GM12891 (cell line): ENCODE measurements at places on chromosomes 11 and 22.

- no peak for DNase-seq
These were observed 77.4 kb upstream of the CSNK2A3 start for GRCh38 chr11:11430431-11430830.

DNA sequence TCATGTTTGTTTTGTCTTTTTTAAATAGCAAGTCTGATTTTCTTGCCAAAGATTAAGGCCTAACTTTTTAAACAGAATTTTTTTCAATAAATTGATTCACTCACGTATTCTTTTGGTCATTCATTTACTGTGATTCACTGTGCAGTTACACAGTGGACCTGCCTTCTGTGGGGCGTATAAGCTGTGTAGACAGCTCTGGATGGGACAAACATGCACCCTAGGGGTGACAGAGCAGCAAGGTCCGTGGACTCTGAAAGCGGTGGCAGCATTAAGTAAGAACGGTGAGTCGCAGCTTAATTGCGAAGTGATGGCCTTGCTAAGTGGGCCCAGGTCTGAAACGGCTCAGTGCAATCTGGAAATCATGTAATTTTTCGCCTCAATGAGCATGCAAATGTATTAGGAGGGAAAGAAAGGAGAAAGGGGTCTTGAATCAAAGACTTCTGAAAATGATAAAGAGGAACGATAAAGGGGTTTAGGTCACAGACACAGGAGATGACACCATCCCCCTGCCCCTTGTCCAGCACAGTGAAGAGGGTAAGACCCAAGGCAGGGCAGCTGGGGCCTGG lies 113.1 kb downstream of the SPATA19 start:
- DNase-seq, result no peak

GRCh38 chr11:117414724-117415123 lies 87.1 kb downstream of the CEP164 start:
- no peak for DNase-seq

- no peak for DNase-seq
These were observed 48.8 kb downstream of the CLTCL1 start for GRCh38 chr22:19242699-19243098.

- DNase-seq, result no peak
These were observed 1106.3 kb downstream of the BRD1 start for GRCh38 chr22:48721395-48721669.

GRCh38 chr11:8699903-8700302 lies 17.3 kb downstream of the RPL27A start:
- no peak for DNase-seq

- DNase-seq, result no peak
These were observed 822 bp downstream of the MARK2 start for GRCh38 chr11:63839508-63840355.

GRCh38 chr11:108609682-108610081 lies 16.1 kb upstream of the EXPH5 start:
- DNase-seq, result no peak

DNA sequence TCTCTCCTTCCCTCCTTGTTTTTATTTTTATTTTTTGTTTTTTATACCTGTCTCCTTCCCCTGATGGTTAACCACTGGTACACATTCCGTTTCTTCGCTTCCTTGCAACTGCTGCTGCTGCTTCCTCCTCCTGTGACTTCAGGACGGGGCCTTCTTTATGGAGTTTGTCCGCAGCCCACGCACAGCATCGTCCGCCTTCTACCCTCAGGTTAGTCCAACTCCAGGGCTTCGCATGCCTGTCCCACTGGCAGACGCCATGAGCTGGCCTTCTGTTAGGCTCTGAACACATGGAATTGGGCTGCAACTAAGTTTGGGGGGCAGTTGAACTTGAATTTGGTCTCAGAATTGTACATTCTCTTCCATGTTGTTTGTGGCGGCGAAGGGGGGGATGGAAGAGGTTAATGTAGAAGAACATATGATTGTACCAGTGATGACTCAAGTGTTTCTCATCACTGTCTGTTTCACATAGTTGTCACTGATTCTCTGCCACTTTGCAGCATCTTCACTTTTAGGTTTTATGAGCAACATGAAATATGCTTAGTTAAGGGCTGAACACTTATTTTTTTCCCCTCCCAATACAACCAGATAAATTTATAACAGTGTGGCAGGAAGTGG lies 83.0 kb upstream of the YWHAH start:
- DNase-seq, result no peak

- no peak for DNase-seq
These were observed 2.4 kb upstream of the THRSP start for GRCh38 chr11:78061088-78061920.

DNA sequence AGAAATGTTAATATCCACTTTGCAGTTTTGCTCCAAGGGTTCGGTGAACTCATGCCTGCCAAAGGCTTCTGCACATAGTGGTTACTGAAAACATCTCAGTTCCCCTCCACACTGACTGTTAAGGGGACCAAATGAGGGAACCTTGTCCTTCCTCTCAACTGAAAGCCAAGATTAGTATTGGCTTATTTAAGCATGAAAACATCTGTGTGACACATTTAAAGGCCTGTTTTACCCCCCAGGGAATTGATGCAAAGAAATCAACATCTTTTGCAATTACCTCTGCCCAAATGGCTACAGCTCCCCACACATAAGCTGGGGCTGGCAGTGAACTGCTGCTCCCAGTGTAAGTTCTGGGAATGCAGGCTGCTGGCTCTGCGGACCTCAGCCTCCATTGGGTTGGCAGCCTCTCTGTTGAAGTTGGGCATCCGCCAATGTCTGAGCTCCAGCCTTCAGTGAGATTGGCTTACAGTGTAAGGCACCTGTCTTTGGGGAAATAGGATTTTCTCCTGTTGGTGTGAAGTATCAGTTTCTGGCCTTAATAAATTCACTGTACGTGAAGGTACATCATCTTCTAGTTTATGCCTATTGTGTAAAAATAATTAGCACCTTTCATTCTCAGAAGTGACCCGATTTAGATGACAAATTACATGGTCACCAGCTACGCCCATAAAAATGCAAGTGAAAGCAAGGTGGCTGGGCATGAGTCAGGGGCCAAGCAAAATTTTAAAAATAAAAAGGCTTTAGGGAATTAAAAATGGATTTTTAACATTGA lies 213.4 kb upstream of the SYN3 start:
- peak; percentile 28 for DNase-seq

DNA sequence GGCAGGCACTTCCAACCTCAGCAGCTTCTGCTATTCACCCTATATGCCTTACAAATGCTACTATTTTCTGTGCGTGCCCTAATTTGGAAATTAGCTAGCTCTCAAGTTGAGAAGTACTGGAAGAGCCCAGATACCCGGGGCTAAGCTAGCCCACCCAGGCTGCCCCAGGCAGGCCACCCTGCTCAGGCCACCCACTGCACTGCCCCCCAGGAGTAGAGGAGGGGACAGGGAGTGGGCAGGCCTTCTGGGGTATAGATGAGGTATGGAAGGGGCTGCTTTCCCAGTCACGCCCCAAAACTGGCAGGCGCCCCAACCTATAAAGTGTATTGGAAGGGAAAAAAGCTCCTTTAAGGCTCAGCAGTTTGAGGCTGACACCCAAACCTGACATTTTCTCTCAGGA lies 43.5 kb downstream of the DRD2 start:
- no peak for DNase-seq

- no peak for DNase-seq
These were observed 194.3 kb downstream of the KIF18A start for GRCh38 chr11:27913650-27914049.

GRCh38 chr11:1750840-1751530 lies 590 bp upstream of the IFITM10 start:
- DNase-seq, result no peak

DNA sequence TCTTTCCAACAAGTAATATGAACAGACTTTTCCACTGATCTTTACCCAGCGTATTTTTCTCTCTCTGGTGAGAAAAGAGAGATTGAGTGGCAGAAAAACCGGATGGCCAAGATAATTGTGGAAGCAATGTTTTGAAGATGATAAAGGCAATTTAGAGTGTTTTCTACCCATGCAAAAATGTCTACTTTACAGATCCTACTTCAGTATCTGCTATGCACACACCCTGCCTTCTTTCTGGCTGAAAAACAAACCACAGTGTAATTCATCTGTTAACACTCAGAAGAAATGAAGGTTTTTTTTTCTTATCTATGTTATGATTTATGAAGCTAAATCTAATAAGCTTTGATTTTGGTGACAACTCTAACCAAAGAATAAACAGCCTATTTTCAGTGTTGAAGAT lies 56.8 kb downstream of the SLC5A12 start:
- no peak for DNase-seq

- DNase-seq, result no peak
These were observed 42.5 kb downstream of the ABCC8 start for GRCh38 chr11:17434108-17434507.

DNA sequence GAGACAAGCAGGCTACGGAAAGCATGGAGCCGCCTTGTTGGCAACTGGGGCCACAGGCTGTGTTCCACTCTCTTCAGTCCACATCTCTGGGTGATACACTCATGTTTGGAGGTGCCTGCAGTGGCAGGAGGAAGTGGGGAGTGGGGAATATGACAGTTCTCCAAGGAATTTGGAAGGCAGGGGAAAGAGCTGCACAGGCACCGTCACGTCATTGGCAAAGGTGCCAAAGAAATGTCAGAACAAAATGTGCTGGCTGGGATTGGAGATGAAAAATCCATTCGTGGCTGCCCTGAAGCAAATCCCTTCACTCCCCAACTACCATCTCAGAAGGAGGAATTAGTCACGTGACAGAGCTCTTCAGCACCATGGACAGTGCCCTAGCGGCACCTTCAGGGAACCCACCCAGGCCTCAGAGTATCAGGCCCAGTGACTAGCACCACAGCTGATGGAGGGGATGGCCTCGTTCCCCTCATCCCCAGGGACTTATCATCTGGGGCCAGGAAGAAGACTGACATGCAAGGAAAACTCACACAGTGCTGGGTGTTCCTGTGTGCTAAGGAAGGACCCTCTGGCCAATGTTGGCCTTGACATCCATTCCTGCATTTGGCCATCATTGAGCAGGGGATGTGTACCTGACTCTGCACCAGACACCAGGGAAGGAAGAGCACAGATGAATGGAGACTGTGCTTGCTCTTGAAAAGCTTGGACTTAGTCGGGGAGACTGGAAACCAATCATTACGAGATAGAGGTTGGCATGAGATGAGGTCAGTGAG lies 48.5 kb upstream of the PRDM11 start:
- no peak for DNase-seq

DNA sequence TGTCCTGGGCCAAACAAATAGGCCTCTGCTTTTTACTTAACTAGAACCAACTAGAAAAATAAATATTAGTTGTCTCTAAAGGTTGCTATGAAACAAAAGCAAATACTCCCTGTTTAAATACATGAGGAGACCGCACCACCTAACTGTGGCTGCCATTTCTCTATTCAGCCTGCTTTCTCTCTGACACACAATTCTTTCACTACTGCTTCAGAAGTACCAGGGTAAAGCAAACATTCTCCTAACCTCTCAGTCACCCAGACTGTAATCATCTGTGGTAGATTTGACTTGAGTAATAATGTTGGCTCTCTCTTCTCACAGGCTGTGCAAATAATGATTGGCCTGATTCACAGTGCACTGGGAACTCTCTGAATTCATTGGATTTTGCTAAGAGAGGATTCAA lies 41.0 kb upstream of the MS4A8 start:
- no peak for DNase-seq

GRCh38 chr11:18536209-18536608 lies 9.5 kb upstream of the TSG101 start:
- DNase-seq, result no peak

DNA sequence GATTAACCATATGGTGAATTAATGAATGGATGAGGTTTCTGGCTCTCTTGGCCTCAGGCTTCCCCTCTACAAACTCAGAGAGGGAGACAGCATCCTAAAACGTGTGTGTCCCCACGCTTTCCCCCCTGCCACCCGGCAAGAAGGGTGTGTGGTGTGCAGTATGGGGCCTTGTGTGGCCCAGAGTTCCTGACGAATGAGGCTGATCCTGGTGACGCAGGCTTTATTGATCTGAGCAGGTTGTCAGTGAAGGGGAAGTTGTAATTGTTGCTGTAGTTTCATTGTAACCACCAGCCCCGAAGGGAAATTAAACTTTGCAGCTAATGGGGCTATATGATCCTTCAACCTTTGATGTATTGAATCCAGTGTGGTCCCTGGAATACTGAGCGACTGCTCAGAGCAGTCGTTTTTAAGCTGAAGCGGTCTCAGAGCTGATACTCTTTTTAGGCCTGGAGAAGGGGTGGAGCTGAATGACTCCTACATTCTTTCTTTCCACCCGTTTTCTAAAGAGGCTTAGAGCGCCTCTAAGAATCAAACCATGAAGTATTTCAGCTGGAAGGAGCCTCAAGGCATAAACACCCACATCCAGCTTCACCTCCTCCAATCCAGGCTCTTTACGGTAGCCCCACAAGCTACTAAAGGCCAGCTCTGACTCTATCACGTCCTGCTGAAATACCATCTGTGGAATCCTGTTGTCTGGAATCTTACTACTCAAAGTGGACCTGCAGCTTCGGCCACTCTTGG lies 284.7 kb downstream of the MIAT start:
- DNase-seq, result no peak

DNA sequence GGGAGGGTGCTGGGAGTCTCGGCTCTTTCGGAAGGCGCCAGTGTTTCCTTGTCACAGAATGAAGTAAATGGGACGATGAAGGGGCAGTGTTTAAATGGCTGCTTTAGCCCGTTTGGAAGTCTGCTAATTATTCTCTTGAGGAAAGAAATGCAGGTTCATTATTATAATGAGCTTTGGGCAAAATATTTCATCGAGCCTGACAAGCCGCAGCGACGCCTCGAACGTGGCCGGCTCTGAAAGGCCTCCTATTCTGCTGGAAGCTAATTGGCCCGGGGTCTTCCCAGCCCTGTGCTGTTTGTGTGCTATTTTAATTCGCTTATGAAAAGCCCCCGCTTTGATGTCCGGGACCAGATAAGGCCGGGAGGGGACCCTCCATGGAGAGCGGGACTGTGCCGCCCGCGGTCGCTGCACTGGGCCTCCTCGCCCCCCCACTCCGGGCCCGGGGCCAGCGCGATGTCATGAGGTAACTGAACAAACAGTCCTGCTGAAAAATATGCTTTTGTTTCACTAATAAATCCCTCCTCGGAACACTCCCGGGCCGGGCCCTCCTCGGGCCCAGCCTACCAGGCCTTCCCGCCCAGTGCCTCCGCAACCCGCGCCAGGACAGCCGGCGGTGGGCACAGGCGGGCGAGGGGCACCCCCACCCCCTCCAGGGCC lies 78.4 kb downstream of the CDKN1C start:
- no peak for DNase-seq

GRCh38 chr11:8186429-8186828 lies 17.6 kb upstream of the RIC3 start:
- no peak for DNase-seq

DNA sequence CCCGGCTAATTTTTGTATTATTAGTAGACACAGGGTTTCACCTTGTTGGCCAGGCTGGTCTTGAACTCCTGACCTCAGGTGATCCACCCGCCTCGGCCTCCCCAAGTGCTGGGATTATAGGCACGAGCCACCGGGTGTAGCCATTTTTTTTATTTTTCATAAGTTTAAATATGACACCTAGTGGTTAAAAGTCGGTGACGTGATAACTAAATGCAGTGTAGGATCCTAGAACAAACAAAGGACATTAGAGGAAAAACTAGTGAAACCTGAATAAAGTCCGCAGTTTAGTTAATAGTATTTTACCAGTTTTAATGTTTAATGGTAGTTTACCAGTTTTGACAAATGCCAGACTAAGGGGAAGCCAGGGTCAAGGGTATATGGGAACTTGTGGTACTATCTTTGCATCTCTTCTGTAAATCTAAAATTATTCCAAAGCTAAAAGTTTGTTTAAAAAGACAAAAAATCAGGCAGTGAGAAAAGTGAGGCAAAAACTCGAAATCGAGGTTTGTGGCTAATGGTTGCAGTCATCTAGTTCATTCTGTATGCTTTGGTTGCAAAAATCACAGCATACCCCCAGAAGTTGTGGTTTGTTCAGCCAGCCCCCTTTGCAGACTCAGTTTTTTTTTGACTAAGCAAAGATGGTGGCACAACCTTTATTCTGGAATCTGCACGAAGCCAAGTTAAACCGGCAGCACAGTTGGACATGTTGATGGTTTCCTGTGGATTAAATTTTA lies 29.6 kb downstream of the TOM1 start:
- no peak for DNase-seq
